ENCODE measurements at places on chromosomes 7 and 10. TPM values are rescaled to one million over a fixed set of nuclear protein-coding genes. Genes with fewer than 3 reads are reported as not detected.

The SPACDR gene
- 1.5 TPM for total RNA-seq

The MOGAT3 gene
- total RNA-seq: 0.23 TPM

The TMEM243 gene
- 15.4 TPM for total RNA-seq

The CLEC5A gene
- total RNA-seq: not detected

The CAMK1D gene
- 5.7 TPM for total RNA-seq

The NACAD gene
- total RNA-seq: 5.3 TPM

The ZNF853 gene
- 1.4 TPM for total RNA-seq

The TIAL1 gene
- total RNA-seq: 236 TPM

The C10orf95 gene
- total RNA-seq: 0.21 TPM

The NKX6-2 gene
- 1.6 TPM for total RNA-seq

The CFAP70 gene
- 0.10 TPM for total RNA-seq

The CCL24 gene
- total RNA-seq: not detected

The LRIT1 gene
- not detected for total RNA-seq

The LEP gene
- total RNA-seq: not detected

- peaks cover 18% of the 10 kb centered on the region for H3K4me1 ChIP-seq
- H3K27ac ChIP-seq: no peak overlapping the region
- no peaks in the 10 kb centered on the region for H3K27me3 ChIP-seq
- H3K4me3 ChIP-seq: no peak overlapping the region
- DNase-seq: no peak
Observed at GRCh38 chr7:74029991-74030415, 2.0 kb downstream of the ELN start.

- no peaks in the 10 kb centered on the region for H3K4me1 ChIP-seq
- DNase-seq: no peak
- no peaks in the 10 kb centered on the region for H3K36me3 ChIP-seq
- H3K27me3 ChIP-seq: no peaks in the 10 kb centered on the region
- H3K4me3 ChIP-seq: no peak overlapping the region
Observed at GRCh38 chr7:1813394-1814088, 143.5 kb downstream of the ELFN1 start.

DNA sequence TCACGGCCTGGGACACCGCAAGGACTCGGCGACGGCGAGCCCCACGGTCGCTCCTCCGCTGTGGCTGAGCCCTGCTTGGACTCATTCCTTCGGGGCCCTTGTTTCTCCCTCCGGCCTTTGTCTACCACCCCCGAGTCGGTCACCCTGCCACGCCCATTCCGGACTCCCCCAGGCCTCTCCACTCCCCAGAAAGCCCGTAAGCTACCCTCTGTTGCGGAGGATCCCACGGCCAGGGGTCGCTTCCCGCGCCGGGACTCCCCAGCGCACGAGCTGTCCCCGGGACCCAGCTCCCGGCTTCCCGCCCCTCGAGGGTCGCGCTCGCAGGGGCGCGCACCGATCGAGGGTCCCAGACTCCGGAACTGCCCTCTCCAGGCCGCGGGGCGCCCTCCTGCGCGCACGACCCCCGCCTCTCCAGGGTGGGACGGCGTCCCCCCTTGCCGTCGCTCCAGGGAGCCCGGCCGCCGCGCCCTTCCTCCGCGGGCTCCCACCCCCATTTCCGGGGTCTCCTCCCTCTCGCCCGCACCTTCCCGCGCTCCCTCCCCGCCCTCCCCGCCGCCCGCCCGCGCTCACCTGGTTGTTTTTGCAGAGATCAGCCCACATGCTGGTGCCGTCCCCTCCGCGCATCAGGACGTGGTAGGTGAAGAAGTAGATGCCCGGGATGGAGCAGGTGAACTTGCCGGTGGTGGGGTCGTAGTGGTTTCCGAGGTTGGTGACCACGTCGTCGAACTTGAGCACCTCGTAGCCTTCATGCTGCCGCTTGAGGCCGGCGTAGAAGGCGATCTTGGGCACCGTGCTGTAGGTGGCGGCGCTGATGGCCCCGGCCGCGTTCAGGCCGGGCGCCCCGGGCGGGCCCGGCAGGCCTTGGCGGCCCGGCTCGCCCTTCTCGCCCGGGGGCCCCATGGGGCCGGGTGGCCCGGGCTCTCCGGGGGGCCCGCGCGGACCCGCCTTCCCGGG, 1.5 kb downstream of the C1QL3 start:
- DNase-seq: no peak
- peaks cover 3% of the 10 kb centered on the region for H3K27me3 ChIP-seq
- H3K27ac ChIP-seq: no peak overlapping the region
- H3K36me3 ChIP-seq: no peaks in the 10 kb centered on the region
- H3K4me3 ChIP-seq: no peak overlapping the region

- no peak for DNase-seq
- H3K4me1 ChIP-seq: no peaks in the 10 kb centered on the region
- no peak overlapping the region for H3K4me3 ChIP-seq
- no peaks in the 10 kb centered on the region for H3K36me3 ChIP-seq
- H3K27me3 ChIP-seq: no peaks in the 10 kb centered on the region
- no peak overlapping the region for H3K27ac ChIP-seq
Observed at GRCh38 chr7:50159154-50159553, 66.1 kb upstream of the ZPBP start.

DNA sequence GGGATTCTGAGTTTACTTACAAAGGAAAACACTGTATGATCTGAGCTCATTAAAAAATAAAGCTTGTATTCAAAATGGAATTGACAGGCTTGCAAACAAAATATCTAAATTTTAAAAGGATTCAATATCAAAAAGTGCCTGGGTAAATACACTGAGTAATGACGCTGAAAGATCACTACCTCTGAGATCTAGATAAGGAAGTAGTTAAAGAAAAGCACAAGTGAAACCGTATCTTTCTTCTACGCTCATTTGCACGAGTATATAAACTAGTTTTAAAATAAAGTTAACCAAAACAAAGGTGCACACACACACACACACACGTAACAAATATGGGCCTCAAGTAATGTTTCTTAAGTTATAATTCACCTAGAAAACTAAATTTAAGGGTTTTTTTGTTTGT, 93.4 kb downstream of the SNX13 start:
- DNase-seq: no peak
- H3K4me3 ChIP-seq: no peak overlapping the region
- H3K27ac ChIP-seq: no peak overlapping the region

DNA sequence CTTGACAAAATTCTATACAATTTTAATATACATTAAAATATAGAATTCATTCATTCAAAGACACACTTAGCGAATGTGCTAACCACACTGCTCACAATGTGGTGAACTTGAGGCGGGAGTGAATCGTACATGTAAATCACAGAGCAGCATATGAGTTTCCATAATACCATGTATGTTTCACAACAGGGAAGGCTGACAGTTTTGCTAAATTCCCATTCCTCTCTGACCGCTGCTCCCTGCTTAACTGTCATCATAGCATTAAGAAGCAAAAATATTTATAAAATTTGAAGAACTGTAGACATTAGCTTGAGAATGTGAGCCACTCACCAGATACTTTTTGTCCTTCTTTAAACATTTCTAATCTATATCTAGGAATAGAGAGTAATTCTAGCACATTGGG, 763.3 kb downstream of the MAGI2 start:
- no peaks in the 10 kb centered on the region for H3K27me3 ChIP-seq
- no peaks in the 10 kb centered on the region for H3K4me1 ChIP-seq
- H3K36me3 ChIP-seq: no peaks in the 10 kb centered on the region
- H3K4me3 ChIP-seq: no peak overlapping the region
- H3K27ac ChIP-seq: no peak overlapping the region

DNA sequence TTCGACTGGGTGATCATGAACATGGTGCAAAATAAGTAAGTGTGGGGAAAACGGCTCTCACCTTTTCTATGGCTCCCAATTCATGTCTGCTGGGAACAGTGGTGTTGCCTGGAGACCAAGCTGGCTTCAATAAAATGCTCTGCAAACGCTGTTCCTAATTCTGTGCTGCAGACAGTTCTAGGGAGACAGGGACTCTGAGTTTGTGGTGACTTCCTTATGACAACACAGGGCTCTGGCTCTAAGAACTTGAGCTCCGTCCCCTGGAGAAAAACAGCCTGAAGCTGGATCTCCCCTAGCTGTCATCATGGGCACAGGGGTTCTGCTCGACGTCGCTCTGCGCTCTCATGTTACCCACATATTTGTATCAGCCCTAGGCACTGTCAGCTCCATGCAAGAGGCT, 61.0 kb upstream of the INSYN2A start:
- H3K36me3 ChIP-seq: no peaks in the 10 kb centered on the region
- H3K4me1 ChIP-seq: no peaks in the 10 kb centered on the region
- DNase-seq: no peak
- H3K27me3 ChIP-seq: no peaks in the 10 kb centered on the region
- no peak overlapping the region for H3K27ac ChIP-seq

DNA sequence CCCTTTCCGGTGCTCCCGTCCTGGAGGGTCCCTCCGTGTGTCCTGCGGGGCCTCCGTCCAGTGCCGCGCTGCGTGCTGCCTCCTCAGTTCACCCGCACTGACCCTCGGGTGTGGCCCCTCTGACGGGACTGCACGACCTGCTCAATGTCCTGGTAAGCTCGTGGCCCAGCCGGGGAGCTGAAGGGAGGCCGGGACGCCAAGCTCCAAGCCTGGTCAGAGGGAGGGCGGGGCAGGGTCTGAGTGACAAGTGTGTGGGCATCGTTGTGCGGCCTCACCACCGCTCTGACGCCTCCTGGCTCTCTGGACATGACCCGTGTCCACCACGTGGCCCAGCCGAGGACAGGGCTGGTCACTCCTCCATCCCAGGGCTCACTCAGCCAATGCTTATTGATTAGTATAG, 25.9 kb downstream of the FAM20C start:
- H3K27ac ChIP-seq: no peak overlapping the region
- no peaks in the 10 kb centered on the region for H3K36me3 ChIP-seq
- H3K4me3 ChIP-seq: no peak overlapping the region
- H3K27me3 ChIP-seq: no peaks in the 10 kb centered on the region

DNA sequence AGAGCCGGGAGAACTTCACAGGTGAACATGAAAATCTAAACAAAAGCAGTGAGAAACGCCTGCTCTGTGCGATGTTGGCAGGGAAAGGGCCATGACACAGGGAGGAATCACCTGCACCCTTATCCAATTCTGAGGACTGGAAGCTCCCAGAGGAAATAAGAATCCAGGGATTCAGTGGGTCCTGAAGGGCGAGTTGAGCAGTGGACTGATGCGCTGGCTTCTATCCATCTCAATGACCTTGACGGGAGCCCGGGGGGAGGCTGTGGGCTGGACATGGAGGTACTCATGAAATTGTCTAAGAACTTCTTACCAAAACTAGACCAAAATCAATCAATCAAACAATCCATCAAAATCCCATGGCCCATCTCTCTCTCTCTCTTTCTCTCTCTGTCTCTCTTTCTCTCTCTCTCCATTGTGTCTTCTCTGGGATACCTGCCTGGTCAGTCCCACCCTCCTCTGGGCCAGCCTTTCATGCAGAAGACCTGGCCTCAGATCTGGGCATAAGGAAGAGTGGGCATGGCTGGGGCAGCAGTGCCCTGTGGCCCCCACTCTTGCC, 7.2 kb downstream of the CPXM2 start:
- no peak for DNase-seq
- H3K36me3 ChIP-seq: no peaks in the 10 kb centered on the region
- no peaks in the 10 kb centered on the region for H3K4me1 ChIP-seq
- peaks cover 7% of the 10 kb centered on the region for H3K27me3 ChIP-seq

- H3K4me1 ChIP-seq: no peaks in the 10 kb centered on the region
- no peak overlapping the region for H3K27ac ChIP-seq
- no peak overlapping the region for H3K4me3 ChIP-seq
Observed at GRCh38 chr10:23755556-23755955, 316.7 kb downstream of the OTUD1 start.

GRCh38 chr7:155963356-155963755, 151.1 kb upstream of the SHH start:
- H3K27me3 ChIP-seq: no peaks in the 10 kb centered on the region
- no peak overlapping the region for H3K27ac ChIP-seq
- H3K4me1 ChIP-seq: peaks cover 13% of the 10 kb centered on the region

DNA sequence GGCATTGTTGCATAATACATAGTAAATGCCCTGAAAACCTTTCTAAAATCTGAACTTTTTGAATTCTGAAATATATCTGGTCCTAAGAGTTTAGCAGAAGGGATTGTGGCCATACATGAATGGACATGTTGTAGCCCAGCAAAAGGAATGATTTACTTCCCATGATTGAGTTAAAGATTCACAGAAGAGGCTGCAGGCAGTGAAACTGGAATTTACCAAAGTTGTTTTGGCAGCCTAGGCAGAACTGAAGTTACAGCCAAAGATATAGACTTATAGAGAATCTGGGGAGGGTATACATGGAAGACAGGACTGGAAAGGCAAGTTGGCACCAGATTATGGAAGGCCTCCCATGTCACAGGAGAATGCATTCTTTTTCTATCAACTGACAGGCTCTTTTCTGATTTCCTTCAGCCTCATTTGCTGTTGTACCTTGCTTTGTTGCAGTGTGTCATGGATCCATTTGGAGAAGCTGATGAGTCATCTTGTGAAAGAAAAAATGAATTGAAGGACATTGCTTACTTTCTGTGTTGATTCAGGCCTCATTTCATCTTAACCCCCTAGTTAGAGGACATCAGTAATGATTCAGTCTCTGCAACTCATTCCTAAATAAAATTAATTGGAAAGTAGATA, 356.2 kb upstream of the LRGUK start:
- H3K27ac ChIP-seq: no peak overlapping the region
- no peaks in the 10 kb centered on the region for H3K4me1 ChIP-seq
- no peak for DNase-seq
- H3K4me3 ChIP-seq: no peak overlapping the region
- H3K27me3 ChIP-seq: no peaks in the 10 kb centered on the region
- no peaks in the 10 kb centered on the region for H3K36me3 ChIP-seq

DNA sequence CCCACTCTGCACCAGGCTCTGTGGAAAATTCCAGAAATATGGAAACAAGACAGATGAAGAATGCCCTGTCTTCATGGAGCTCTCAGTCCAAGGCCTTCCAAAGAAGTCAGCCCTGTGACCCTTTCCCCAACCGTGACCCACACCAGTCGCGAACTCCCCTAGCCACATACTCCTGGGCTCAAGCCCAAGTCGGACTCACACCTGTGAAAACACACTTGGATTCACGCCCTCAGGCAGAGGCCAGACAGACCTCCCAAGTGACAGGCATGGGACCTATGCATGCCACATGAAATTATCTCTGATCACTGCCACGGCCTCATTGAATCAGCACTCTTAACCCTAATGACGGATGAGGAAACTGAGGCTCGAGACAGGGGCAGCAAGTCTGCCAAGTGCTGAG, 42.5 kb downstream of the ZCCHC24 start:
- H3K4me1 ChIP-seq: peaks cover 10% of the 10 kb centered on the region
- H3K36me3 ChIP-seq: no peaks in the 10 kb centered on the region
- no peaks in the 10 kb centered on the region for H3K27me3 ChIP-seq
- DNase-seq: no peak
- no peak overlapping the region for H3K4me3 ChIP-seq
- H3K27ac ChIP-seq: no peak overlapping the region

- DNase-seq: no peak
Observed at GRCh38 chr7:8436965-8437364, 3.6 kb downstream of the NXPH1 start.

GRCh38 chr10:8035006-8035640, 19.4 kb upstream of the GATA3 start:
- no peak for DNase-seq
- H3K4me3 ChIP-seq: no peak overlapping the region
- no peaks in the 10 kb centered on the region for H3K4me1 ChIP-seq

GRCh38 chr10:58894929-58895328, 281.5 kb upstream of the PHYHIPL start:
- H3K27me3 ChIP-seq: no peaks in the 10 kb centered on the region
- DNase-seq: no peak
- H3K4me3 ChIP-seq: no peak overlapping the region
- no peaks in the 10 kb centered on the region for H3K4me1 ChIP-seq
- H3K27ac ChIP-seq: no peak overlapping the region
- H3K36me3 ChIP-seq: no peaks in the 10 kb centered on the region

GRCh38 chr7:38558761-38559345, 72.3 kb downstream of the AMPH start:
- no peak overlapping the region for H3K27ac ChIP-seq
- H3K36me3 ChIP-seq: no peaks in the 10 kb centered on the region
- H3K27me3 ChIP-seq: no peaks in the 10 kb centered on the region
- H3K4me3 ChIP-seq: no peak overlapping the region
- H3K4me1 ChIP-seq: no peaks in the 10 kb centered on the region
- DNase-seq: no peak
